Motor neuron (in vitro differentiated cells): ENCODE measurements at places on chromosomes 13 and 19. TPM values are rescaled to one million over a fixed set of nuclear protein-coding genes. Genes with fewer than 3 reads are reported as not detected.
A peak's percentile ranks its signal among the peaks of the same experiment; 100 is the strongest.

GRCh38 chr19:33752018-33752800 is 44.5 kb upstream of the KCTD15 start:
- no peak for ATAC-seq

DNA sequence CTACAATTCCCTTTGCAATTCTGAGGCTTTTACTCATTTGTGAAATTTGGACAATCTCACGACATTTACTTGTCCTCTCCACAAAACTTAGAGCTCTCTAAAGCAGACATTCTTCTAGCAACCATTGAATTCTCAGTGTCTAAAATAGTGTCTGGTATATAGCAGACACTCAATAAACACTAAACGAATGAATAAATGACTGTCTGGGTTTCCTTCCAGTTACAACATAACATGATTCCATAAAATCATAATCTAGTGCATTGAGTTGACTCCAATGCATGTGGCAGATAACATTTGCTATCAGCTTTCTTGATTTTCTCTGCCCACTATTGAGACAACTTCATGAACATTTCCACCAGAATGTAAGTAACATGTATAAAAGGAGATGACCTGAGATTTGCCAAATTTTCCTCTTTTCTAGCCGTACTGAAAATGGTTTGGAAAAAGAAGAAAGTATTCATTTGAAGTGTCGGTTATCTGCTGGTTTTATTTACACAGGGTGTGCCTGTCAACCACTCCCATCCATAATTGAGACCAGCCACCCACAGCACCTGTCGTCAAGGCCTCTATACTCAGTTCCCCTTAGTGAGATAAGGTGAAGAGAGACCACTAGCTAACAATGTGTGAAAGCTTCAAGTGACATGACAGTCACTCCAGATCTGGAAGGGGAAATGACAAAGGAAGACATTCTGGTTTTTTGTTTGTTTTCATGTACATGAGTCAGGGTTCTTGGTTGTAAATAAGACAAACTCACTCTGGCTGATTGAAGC is 4.8 kb upstream of the SERP2 start:
- peak; percentile 13 for ATAC-seq

The ZNF724 gene
- total RNA-seq = 7.9 and 8.1 TPM in 2 replicates

- no peak for ATAC-seq
Observed at GRCh38 chr19:48713041-48713863, 6.3 kb downstream of the MAMSTR start.

The PDCD2L gene
- 13.3 and 13.6 TPM in 2 replicates for total RNA-seq

The KLHL26 gene
- total RNA-seq = 3.5 and 4.6 TPM in 2 replicates

DNA sequence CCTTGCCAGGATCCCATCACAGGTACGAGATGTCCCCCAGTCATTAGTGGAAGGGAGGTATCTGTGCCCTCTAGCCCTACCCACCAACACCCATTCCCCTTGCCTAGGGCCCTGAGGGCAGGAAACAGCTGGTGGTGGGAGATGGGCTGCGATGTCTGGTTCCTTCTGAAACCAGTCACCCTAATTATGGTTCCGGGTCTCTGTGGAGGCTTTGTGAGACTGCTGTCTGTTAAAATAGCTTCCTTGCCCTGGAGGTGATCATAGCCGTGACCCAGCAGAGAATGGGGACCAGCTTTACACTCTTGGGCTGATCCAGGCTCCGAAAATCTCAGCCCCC is 5.5 kb downstream of the ALDH16A1 start:
- ATAC-seq = no peak

DNA sequence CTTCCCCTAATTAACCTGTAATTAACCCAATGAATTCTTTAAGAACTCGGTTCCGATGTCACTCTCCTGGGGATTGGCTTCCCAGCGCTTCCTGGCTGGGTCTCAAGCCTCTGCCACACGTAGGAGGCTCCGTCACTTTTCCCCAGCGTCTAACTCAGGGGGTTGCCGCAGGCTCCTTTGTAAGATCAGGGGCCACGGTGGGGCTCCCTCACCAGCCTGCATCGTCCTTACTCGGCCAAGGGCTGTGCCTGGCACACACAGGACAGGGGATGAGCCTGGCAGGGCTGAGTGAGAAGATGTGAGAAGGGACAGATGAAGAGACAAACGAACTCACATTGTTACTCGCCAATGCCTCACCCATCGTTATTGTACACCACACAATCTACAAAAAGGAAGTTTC is 20.9 kb upstream of the ATP11A start:
- ATAC-seq = no peak

DNA sequence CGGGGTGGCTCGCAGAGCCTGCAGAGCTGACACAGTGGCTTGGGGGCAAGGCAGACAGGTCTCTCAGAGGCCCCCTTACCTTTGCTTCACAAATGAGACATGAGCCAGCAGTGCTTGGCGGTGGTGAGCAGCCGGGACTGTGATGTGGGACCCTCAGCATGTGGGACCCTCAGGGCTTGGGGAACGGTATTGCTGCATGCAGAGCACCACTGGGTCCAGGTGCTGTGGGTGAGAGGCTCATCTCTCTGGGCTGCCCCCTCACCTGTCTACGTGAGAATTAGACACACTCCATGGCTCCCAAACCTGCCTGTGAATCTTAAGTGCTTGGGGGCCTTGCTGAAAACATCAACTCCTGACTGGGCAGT is 106.6 kb downstream of the COL4A2 start:
- no peak for ATAC-seq

The CCDC8 gene
- 0.92 and 0.97 TPM in 2 replicates for total RNA-seq
